RWPE1 (cell line): ENCODE measurements at places on chromosomes 2 and 18.

DNA sequence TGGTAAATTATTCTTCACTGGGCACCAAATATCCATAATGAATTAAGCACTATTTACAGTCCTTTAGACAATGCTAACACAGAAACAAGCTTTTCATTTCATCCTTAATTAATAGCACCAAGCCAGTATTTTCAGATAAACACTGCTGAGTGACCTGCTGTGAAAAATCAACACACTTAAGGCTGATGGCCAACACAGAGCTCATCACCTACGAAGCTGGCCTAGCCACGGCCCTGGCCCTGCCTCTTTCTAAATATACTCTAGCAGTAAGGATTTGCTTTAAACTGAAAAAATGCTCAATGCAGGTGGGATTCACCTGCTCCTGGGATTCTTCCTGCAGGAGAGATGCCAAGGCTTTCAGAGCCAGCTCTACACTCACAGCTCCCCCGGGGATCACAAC, 18.4 kb downstream of the CYB5A start:
- DNase-seq, result no peak

- no peak for DNase-seq
Observed at GRCh38 chr18:49646873-49647272, 85.0 kb downstream of the LIPG start.

DNA sequence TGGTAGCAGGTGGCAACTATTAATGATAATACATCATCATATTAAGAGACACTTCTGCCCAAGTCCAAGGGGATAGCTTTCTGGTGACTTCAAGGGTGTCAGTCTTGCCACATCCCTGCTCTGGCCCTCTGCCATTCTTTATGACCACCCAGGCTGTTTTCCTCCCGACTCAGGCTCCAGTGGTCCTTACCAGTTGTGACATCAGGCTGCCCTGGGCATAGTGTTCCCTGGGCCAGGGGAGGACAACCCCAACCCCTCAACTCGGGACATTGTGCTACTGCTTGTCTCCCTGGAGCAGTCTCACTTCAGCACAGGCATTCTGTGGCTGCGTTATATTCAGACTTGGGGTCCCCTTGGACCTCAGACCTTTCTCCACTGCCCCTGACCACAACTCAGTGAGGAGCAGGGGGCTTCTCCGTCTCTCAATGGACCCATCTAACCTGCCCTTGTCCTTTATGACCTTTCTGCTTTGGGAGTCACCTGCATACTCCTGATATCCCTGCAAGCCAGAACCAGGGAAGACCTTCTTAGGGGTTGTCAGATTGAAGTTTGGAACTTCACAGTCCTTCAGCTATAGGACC, 12.8 kb downstream of the DNAJB2 start:
- no peak for DNase-seq

GRCh38 chr18:79590191-79591031, 89.2 kb upstream of the CTDP1 start:
- DNase-seq, result no peak

DNA sequence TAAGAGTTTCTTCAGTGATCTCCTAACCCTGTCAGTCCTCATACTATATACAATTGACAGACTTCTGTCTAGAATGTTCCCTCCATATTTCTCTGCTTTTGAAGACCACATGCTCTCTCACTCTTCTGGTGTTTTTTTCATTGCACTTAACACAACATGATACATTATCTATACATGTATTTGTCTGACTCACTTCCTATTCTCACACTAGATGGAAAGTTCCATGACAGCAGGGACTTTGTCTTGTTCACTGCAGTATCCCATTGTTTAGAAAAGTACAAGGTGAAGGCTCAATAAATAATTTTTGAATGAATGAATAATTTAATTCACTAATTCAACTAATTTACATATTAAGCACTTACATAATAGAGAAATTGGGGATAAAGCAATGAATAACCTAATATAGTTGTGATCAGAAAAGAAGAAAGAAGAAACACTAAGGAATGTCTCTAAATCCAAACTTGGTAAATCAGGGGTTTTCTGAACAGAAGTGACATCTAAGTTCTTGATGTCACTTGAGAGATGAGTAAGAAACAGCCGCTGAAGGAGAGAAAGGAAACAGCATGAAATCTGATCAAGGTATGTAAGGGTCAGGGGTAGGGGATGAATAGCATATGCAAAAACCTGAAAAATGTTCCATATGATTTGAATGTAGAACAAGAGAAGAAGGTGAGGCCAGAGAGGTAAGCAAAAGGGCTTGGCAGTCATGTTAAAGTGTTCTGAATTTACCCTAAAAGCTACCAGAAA, 42.4 kb downstream of the MBD2 start:
- no peak for DNase-seq

- DNase-seq, result no peak
Observed at GRCh38 chr2:160469164-160469563, 24.4 kb downstream of the RBMS1 start.

- no peak for DNase-seq
Observed at GRCh38 chr2:128280158-128280871, 38.4 kb downstream of the HS6ST1 start.

DNA sequence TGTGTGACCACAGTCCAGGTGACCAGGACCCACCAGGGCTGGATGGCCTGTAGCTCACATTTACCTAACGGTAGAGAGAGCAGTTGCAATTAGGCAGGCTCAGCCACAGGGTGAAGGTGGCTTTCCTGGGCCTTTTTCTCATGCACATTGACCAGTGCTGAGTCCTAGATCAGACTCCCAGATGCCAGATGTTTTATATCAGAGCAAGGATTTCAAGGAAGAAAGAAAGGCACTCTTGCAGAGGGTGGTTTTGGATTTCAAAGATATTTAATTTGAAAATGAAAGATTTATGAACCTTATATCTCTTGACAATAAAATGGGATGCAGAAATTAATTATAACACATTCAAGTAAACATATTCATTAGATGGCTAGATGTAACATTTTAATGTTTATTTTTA, 694.2 kb upstream of the GYPC start:
- no peak for DNase-seq

DNA sequence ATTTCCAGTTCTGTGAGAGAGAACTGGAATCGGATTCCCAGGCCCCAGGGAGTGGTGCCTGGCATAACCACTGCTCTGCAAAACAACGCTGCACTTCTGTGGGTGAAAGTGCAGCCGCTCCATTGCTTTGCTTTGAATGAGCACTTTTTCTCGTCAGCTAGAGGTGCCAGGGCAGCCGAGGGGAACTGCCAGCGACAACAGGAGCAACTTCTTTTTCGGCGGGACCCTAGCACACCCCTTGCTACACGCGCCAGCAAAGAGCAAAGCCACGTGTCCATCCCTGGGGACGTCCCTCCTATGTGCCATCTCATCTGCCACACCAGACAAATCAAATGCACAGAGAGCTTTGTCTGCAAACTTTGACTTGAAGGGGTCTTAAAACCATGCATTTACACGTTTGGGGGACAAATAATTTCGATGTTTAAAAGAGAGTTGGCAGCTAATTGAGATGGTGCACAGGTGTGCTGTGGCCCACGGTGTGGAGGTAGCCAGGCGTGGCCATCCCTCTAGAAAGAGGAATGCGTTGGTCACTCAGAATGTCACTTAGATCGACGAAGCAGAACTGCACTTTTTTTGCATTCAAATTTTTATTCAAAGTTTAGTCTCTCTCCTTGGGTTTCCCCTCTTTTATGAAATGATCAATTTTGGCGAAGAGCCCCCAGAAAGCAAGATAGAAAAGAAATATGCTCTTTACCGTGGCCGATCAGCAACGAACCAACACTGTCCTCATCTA, 151.8 kb downstream of the MBP start:
- DNase-seq, result no peak

GRCh38 chr2:234497594-234498235, 834 bp upstream of the ARL4C start:
- DNase-seq, result no peak

- no peak for DNase-seq
Observed at GRCh38 chr2:136319237-136319636, 201.3 kb upstream of the CXCR4 start.

DNA sequence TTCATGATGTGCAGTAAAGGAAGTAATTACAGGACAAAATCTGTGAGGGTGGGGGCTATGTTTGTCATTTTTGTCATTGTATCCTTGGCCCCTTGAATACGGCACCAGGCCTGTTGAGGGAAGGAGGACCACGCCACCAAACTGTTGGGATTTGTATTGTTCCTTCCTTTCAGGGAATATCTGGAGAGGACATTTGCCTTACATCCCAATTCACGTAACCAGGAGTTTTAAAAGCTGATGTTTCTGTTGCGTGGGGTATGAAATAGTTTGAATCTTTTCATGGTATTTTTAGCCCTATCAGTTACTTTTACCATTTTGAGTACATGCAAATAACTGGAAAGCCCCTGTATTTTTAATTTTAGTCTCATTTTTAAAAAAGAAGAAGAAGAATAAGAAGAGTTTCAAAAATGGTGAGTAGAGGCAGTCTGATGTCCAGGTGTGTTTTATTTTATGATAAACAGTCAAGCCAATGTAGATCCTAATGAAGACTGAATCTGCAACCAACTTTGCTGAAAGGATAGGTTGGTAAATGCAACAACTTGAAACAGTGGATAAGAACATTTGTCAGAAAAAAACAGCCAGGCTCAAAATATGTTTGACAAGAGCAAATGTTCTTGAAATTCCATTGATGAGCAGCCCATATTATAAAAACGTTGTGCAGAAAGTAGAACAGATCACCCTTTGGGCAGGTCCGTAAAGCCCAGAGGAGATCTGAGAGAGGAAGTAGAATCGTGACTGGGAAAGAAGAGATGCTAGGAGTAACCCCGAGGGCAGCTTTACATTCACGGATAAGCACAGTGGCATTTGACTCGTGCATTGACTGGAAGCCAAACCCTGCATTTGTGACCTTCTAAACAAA, 54.5 kb downstream of the RASGRP3 start:
- DNase-seq, result no peak

GRCh38 chr2:218708086-218708485, 2.5 kb upstream of the TTLL4 start:
- no peak for DNase-seq

GRCh38 chr2:39455826-39456225, 18.7 kb upstream of the MAP4K3 start:
- no peak for DNase-seq

DNA sequence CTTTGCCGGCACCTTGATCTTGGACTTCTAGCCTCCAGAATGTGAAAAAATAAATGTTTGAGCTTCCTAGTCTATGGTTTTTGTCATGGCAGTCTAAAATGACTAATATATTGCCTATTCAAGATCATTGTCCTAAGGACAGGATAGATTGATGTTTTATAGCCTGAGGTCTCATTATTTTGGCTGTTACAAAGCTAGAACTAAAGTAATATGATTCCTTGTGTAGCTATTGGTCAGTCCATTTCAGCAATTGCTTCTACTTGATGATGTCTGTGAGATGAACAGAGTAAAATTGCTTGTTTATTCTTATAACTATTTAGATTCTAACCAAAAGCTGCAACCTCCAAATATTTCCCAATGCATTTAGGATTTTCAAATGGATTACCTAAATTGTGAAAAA, 145.0 kb downstream of the HRH4 start:
- no peak for DNase-seq

DNA sequence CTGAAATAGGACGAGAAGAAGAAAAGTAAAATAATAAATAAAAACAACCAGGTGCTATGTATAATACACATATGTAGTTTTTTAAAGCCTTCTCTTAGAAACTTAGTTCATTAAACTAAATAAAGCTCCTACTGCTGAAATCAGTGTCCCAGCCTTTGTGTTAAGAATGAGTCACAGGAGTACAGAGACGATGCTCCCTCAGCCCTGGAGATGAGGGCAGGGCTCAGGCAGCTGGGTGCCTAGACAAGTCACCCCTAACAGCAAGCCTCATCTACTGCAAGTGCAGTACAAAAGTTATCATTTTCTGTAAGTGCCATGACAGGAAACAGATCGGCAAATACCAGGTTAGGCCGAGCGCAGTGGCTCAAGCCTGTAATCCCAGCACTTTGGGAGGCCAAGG, 18.2 kb downstream of the KIDINS220 start:
- DNase-seq, result no peak

DNA sequence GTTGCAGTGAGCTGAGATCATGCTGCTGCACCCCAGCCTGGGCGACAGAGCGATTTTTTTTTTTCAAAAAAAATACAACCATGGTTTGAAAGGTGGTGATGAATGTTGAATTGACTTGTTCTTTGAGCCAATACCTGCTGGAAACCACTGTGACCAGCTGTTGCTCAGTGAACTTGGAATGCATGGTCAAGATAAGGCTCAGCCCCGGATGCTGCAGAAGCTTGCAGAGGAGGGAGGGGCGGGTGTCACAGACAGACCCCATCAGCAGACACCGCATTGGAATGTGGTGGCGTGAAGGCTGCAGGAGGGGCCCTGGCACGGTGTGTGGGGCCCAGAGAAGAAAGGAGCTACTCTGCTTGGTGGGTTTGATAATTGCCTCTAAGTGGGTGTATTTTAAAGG, 91.6 kb downstream of the ITGB1BP1 start:
- DNase-seq, result no peak

GRCh38 chr2:75055820-75056675, 97.6 kb downstream of the POLE4 start:
- DNase-seq, result no peak

DNA sequence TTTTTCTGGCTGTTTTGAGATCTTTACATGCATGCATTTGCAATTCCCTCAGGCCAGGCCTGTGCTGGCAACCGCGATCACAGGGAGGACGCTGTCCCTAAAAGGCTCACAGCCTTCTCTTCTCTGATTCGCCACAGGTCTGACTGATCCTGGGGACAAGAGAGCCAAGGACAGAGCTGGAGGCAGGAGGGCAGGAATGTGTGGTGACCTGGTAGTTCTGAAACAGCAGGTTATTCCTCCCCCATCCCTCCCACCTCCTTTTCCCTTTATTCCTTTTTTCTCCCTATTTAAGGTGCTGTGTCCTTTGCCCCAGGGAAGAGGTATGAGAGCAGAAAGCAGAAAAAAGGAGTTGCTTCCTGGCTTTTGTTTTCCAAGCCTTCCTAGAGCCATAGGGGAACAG, 21.9 kb downstream of the TMEM177 start:
- no peak for DNase-seq

DNA sequence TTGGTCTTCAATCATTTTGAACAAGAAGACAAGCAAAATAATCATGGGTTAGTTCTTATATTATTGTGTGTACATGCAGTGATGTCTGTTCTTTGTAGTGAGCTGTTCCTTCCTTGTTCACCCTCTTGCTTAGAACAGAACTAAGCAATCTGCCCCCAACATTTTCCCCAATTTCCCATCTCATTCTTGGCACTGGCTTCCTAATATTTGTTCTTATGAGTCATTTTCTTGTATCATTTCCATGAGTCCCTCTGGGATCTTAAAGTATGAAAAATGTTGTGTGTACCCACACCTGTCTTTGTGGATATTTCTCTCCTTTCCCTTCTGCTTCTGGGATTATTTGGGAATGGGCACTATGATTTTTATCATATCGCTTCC, 3.5 kb upstream of the IL1B start:
- no peak for DNase-seq

- no peak for DNase-seq
Observed at GRCh38 chr2:120319686-120320317, 26.1 kb upstream of the INHBB start.

DNA sequence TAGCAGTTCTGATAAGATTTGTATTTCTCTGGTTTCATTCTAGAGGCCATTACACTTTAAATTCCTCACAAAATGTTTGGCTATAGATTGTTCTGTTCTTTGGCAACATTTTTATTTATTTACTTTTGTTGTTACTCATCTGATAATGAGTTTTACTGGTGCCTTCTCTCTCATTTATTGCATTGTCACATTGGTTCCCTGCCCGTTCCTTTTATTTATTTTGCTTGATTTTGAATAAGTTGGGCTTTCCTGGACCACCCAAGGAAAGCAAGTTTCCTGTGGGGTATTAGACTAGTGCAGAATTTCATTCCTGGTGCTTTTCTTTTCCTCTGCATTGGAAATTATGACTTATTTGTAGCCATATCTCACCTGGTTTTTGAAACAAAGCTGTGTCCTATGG, 232.0 kb downstream of the SOCS6 start:
- no peak for DNase-seq

- DNase-seq, result no peak
Observed at GRCh38 chr2:164073101-164074074, 337.6 kb upstream of the FIGN start.
